ENCODE measurements at places on chromosomes 6 and 20.

GRCh38 chr6:123804014-123804786, 535 bp downstream of the NKAIN2 start:
- no peak for DNase-seq

GRCh38 chr6:64083261-64083660, 447.7 kb downstream of the PHF3 start:
- DNase-seq, result no peak

GRCh38 chr6:108862479-108863191, 14.4 kb downstream of the ARMC2 start:
- DNase-seq, result no peak

GRCh38 chr20:3660262-3661059, 2.7 kb downstream of the GFRA4 start:
- no peak for DNase-seq

DNA sequence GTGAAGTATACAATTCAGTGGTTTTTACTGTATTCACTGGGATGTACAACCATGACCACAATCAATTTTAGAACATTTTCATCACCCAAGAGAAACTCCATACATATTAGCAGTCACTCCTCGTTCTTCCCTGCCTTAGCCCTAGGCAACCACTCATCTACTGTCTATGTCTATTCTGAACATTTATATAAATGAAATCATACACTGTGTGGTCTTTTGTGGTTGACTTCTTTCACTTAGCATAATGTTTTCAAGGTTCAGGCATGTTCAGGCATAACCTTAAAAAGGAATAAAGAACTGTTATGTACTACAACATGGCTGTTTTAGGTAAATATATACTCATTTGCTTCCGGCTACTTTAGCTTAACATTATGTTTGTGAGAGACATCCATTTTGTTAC, 37.3 kb downstream of the BLTP3A start:
- DNase-seq, result no peak

GRCh38 chr6:166251655-166252054, 56.5 kb downstream of the PRR18 start:
- DNase-seq, result no peak

DNA sequence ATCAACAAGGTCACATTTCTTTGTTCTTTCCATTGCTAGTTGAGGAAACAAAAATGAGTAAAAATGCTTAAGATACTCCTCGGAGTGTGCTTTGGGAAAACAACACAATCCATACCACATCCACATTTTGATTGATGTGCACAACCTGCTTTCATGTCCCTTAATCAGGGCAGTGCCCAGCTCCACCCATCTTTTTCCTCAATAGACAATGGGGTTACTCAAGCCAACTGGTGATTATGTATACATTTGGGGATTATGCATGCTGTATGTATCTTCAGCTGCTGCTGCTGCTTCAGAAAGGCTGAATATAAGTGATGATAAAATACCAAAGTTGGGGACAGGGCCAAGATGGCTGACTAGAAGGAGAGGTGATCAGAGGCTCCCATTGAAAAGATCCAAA, 155.2 kb upstream of the VGLL2 start:
- DNase-seq, result no peak

DNA sequence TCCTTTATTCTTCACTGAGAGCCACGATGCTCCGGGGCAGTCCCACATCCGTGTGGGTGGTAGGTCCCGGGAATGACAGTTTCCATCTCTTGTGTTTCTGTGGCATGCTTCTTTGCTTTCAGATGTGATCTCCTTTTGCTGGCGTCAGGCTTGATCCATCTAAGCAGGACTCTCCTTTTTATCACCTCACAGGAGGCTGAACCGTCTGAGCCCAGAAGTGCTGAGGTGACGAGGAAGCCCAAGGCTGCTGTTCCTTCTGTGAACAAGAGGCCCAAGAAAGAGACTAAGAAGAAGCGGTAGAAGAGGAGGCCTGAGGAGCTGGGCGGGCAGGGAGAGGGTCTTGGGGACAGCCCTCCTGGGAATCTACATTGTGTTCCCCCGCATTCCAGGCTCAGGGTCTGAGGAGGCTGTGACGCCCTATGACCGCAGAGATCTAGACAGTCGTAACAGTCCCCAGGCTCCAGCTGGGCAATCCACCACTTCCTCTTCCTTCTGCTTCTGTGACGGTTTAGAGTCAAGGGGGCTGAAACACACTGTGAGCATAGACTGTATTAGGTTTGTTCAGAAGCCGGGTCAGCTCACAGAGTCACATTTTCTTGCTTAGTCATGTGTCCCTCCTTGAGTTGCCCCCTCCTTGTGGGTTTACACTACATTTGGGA, 26.8 kb downstream of the MANBAL start:
- DNase-seq, result no peak

DNA sequence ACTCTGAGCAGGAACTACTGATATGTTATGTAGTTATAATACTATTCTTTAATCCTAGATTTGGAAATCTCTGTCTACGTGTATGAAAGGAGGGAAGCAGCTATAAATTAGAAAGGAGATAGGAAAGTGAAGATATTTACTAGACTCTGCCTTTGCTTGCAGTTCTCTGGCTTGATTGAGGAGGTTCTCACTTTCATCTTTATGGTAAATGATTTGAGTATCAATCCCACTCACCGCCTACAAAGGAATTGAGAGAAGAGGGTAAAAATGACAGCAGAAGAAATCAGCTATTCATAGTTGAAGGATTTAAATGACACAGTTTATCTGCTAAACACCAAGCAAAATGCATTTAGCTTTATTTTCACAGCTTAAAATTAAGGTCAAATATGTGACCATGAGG, 67.3 kb downstream of the FAM229B start:
- no peak for DNase-seq

DNA sequence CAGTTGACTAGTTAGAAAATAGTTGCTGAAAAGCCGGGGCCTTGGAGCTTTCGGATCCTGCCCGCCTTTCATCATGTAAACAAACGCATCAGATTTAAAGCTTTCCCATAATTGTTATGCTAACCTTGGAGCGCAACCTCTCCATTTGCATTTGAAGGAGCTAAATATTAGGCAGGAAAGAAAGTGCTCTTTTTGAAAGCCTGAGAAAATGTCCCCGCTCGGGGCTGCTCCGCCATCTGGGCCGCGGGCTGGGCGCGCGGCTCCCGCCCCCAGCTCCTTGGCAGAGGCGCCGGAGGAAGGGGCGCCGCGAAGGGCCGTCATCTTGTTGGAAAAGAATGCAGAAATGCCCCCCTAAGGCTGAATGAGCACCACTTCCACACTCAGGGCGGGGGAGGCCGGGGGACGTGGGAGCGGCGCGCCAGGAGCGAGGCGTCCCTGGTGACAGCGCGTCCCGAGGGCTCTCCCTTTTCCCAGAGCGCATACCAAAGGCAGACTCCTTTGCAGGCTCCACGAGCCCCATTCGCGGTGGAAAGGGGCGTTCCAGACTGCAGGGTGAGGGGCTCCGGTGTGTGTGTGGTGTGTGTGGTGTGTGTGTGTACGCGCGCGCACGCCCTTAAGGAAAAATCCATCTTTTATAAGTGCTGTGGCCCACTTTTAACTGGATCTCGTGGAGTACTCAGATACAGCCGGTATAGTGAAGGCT, 145.6 kb upstream of the ID4 start:
- DNase-seq, result no peak

DNA sequence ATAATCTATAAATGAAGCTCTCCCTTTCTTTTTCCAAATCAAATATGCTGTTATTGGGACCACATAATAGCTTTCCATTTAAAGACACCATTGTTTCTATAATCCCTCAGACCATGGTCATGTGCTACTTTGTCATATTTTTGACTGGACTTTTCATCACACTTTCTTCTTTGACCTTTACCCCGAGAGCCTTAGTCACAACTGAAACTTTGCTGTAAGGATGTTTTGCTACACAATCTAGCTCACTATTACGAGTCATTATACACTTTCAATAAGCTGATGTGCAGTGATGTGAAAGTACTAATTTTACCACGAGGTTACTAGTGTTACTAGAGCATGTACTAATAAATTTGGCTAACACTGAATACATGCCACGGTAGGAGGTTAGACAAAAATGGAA, 367.2 kb upstream of the RUNX2 start:
- DNase-seq, result peak; percentile 59

GRCh38 chr20:15155848-15156401, 818.5 kb upstream of the FLRT3 start:
- DNase-seq, result peak; percentile 68

DNA sequence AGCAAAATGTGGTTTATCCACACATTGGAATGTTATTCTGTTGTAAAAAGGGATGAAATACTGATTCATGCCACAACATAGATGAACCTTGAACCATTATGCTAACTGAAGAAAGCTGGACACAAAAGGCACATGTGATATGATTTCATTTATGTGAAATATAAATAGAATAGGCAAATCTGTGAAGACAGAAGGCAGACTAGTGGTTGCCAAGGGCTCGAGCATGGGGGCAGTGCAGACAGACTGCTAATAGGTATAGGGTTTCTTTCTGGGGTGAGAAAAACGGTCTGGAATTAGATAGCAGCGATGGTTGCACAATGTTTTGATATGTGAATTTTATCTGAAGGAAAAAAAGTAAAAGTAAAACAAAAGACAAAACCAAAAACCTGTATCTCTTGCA, 54.6 kb upstream of the FNDC1 start:
- no peak for DNase-seq

DNA sequence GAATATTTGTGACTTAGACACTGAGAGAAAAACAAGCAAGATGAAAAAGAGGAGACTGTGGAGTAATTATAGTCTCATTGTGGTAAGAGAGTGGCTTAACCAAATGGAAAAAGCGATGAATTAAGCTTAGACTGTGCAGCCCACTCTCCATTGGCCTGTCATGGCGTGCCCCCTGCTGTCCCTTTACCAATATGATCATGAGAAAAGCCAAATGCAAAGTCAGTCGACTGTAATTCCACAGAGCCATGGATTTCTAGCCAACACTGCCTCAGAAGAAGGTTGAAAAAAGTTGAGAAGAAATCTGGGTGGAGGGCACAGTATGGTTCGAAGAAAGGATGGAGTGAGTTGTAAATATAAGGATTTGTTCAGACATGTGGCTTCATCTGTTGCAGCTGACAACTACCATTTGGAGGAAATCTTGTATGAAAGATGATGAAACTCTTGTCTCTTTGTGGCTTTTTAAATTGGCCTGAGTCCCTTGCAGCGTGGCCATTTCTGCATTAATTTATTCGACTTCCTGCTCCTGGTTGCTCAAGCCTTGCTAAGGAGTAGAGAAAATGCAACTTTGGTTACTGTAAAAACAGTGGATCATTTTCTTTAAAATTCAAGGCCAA, 251.4 kb downstream of the DOK5 start:
- no peak for DNase-seq

- no peak for DNase-seq
Measured at GRCh38 chr6:143647191-143647590, 30.6 kb upstream of the PHACTR2 start.

GRCh38 chr20:14512839-14513238, 175.4 kb upstream of the FLRT3 start:
- DNase-seq, result no peak

- DNase-seq, result peak; percentile 15
Measured at GRCh38 chr6:18262702-18263417, 1.5 kb downstream of the DEK start.

- DNase-seq, result no peak
Measured at GRCh38 chr6:79814940-79815339, 132.4 kb downstream of the ELOVL4 start.

DNA sequence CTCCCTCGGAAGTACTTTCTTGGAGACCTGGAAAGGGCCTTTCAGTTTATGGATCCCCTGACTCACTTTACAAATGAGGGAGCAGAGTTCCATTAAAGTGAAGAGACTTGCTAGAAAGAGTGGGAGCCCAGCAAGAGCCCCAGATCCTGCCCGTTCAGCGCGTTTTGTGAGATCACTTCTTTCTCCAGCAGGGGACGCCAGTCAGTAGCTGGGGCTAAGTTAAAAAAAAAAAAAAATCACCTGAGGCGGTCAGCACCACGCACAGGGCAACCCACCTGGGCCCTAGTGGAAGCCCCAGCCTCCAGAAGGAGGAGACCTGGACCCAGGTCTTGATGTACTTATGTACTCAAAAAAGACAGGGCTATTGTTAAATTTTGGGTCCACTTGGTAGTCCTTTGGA, 274.5 kb upstream of the RNF24 start:
- no peak for DNase-seq

DNA sequence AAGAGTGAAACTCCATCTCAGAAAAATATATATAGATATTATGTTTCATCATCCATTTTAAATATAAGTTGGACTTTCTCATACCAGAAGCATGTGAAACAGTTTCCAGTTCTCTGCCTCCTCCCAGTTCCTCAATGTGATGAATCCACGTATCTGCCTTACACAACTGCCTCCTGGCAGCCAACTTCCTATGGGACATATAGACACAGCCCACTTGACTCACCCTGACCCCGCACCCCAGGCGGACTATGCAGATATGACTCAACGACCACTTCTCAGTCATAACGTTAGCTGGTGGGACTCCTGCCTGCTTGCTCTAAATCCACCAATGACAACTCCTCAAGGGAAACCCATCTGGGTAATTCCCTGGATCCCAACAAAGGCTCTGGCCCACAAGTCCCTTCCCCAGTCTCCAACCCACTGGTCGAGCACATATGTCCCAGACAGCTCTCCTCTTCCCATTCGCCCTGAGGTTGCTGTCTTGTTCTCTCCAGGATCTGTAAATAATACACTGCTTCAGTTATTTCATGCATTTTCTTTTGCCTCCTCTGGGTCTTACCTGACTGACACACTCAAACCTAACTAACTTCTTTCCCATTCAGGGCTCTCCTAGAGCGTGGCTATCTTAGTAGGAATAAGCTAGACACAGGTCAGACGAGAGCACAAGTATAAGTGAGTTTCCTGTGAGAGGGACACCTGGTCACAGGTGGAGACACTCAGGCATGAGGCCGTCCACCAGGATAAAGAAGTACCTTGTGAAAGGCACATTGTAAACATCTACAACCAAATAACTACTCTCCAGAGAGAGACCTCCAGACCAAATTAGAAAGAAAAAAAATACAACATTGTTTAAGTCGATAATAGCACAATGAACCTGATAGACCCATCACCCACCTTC, 548.5 kb downstream of the CD83 start:
- DNase-seq, result peak; percentile 54

DNA sequence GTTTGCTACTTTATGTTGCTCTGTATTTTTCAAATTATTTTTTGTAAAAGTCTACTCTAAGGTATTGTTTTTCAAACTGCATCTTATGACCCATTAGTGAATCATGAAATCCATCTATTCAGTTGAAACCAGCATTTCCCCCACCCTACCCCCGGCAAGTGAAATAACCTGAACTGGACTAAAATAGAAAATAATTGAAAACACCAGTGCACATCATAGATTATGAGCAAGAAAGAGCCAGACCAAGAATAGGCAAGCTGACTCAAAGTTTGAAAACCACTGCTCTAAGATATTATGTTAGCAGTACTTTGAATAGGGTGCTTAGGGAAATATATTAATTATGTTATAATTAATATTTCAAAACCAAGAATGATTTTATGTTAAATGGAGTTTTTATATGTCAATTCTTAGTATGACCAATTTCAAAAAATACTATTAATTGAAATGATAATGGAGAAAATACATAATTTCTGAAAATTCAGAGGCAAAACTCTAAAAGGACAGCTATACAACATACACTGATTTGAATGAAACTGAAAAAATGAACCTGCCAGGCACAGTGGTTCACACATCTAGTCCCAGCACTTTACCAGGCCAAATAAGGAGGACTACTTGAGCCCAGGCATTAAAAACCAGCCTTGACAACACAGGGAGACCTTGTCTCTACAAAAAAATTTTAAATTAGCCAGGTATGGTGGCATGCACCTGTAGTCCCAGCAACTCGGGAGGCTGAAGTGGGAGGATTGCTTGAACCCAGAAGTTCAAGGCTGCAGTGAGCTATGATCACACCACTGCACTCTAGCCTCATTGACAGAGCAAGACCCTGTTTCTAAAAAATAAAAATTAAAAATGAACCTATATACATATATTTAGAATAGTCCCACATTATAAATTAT, 112.0 kb downstream of the CDK19 start:
- no peak for DNase-seq

GRCh38 chr6:14713966-14714631, 531.8 kb upstream of the JARID2 start:
- no peak for DNase-seq

Data from renal cortical epithelial cell (primary cell).